ENCODE measurements at places on chromosomes 4 and X.

GRCh38 chr4:1315306-1315705 is 25.6 kb downstream of the MAEA start:
- peak; percentile 70 for DNase-seq

DNA sequence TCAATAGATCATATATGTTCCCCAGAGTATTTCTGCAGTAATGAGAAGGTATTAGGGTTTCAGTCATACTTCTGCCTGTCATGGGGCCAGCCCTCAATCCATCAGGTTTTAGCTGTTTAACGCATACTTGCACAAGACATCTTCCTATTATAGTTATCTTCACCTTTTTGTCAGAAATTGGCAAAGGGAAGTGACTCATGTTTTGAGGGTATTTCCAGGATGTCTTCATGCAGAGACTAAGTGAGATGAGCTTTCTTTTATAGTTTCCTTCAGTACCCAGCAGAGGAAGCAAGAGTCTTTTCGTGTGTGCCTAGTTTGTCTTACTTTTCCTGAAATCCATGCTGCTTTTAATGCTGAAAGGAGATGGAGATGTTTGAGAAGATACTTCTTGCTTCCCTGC is 9.5 kb downstream of the CSTF2 start:
- no peak for DNase-seq

GRCh38 chrX:45527834-45528233 is 327.2 kb upstream of the DIPK2B start:
- DNase-seq: no peak

- DNase-seq: no peak
Observed at GRCh38 chrX:77528034-77528433, 80.8 kb downstream of the FGF16 start.

GRCh38 chr4:43047058-43047457 is 154.5 kb downstream of the GRXCR1 start:
- no peak for DNase-seq

DNA sequence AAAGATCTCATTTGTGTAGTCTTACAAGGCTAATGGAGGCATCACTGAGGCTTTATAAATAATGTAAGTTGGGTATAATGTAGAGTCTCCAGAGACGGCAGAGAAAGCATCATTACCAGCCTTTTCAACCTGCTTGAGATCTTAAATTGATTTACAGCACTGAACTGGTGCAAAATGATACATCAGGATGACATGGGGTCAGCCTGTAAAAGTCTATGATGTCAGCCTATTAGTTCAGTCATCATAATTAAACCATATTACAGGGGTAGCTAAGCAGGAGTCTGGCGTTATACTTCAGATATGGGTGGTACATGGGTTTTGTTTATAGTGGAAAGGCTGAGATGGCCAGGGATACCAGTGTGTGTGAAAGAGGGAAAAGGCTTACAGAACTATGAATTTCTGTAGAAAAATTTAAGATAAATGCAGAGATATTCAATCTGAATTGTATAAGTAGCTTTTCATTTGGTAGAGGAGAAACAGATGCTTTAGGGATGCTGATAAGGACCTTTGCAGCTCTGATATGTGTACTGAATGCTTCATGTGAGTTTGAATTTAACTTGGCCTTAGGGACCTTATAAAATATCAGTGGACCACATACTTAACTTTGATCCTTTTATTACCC is 2.7 kb downstream of the SMAD1 start:
- no peak for DNase-seq

GRCh38 chr4:24664956-24665355 is 80.6 kb upstream of the DHX15 start:
- DNase-seq: peak; percentile 34

GRCh38 chr4:76802236-76803021 is 95.5 kb downstream of the SOWAHB start:
- DNase-seq: no peak

DNA sequence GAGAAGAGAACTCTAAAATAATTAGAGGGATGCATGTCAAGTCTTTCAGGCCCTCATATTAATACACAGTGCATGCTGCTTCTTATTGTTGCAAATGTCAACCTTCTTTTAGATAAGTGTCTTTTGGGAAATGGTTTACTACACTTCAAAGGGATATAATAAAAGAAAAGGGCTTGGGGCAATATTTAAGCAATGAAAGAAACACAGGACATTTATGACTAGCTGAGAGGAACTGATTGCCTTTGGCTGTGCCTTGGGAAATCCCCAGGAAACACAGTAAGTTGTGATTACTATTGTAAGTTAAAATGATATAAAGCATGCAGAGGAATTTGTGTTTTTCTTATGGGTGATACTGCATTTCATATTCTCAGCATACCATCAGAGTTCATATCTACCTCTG is 1036.2 kb upstream of the GRID2 start:
- no peak for DNase-seq

DNA sequence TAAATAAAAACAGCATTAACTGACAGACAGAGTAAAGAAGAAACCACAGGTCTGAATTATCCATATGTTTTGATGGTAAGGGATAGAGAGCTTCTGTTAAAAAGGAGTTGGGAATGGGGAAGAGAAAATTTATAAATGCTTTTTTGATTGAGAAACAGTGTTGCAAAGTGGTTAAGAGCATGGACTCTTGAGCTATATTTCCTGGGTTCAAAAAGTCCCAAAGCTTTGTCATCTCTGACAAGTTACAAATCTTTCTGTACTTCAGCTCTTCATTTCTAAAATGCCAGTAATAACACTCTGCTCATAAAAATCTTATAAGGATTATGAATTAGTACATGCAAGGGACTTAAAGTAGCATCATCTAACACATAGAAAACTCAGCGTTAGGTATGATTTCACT is 62.2 kb downstream of the N4BP2 start:
- no peak for DNase-seq

DNA sequence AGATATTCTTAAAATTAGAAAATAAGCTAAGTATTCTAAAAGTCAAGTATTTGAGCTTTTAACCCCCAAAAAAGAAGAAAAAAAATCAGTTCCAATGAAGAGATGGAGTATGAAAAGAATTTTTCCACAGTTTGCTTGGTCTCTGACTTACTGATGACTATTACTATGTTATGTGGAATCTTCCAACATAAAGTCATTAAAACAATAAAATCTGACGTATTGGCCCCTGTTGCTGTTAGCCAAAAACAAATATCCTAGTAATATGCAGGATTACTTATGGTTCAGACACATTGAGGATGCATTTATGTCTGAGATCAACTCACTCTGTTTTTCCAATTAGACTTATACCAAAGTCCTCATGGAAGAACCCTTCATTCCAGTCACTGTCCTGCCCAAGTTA is 517.2 kb upstream of the ADGRL3 start:
- no peak for DNase-seq

DNA sequence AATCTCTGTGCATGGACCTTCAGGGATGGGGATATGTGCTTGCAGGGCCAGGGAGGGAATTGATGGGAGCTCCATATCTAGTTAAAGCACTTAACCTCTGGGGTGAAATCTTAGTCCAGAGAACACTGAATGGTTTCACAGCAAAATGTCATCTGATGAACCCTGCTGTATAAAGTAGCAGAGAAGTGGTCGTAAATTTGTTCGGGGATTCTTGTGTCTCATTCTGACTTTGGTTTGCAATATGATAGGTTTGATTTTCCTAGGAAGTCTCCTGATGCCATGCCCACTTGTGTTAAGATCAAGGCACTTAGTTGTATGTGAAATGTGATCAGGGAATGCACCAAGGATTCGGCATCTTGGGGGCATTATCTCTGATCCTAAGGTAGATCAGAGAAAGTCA is 96.9 kb downstream of the NHS start:
- DNase-seq: no peak

- no peak for DNase-seq
Observed at GRCh38 chrX:40968180-40968579, 117.1 kb upstream of the USP9X start.

GRCh38 chr4:102430461-102430910 is 70.7 kb upstream of the NFKB1 start:
- DNase-seq: no peak

DNA sequence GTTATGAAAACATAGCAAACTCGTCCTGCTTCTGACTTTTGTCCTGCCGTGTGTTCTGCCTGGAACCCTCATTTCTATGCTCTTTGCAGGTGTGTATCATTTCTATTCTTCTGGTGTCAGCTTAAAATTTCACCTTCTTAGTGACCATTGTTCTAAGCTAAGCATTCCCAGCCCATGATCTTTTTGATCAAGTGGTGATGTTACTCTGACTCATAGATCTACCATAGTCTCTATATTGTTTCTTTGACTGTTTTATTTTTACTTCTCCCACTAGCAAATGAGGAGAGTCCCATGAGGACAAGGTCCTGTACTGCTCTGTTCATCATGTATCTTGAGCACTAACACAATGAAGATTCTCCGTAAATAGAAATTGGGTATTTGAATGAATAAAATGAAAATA is 14.1 kb upstream of the CXCL6 start:
- DNase-seq: no peak

DNA sequence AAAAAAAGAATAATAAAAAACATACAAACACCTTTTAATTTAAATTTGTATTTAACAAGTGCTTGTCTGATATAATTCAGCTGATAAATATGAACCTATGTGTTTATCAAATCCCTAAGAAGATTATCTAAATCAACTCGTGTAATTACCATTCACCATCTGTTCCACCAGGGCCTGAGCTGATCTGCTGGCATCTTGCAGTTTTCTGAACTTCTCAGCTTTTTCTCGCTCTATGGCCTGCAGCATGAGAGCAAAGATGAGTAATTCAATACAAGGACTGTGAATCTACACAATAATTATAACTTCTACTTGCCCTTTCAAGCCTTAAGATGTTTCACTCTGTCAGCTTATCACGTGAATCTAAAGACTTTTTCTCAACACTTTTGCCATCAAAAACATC is 709.7 kb downstream of the DMD start:
- no peak for DNase-seq

DNA sequence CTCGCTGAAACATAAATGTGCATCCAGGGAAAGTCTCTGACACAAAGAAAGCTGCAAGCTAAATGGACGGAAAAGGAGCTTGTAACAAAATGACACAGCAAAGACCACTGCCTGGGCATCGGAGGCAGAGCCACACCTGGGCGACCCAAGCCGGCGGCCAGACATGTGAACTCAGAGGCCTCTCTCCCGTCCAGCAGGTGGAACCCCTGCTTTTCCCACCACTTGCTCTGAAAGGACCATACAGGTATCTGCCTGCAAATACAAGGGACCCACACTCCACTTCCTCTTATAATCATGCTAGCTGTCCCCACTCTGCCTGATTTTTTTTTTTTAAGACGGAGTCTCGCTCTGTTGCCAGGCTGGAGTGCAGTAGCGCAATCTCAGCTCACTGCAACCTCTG is 12.0 kb downstream of the CPLX1 start:
- DNase-seq: no peak

GRCh38 chr4:184958923-184959210 is 59.4 kb upstream of the HELT start:
- DNase-seq: no peak

DNA sequence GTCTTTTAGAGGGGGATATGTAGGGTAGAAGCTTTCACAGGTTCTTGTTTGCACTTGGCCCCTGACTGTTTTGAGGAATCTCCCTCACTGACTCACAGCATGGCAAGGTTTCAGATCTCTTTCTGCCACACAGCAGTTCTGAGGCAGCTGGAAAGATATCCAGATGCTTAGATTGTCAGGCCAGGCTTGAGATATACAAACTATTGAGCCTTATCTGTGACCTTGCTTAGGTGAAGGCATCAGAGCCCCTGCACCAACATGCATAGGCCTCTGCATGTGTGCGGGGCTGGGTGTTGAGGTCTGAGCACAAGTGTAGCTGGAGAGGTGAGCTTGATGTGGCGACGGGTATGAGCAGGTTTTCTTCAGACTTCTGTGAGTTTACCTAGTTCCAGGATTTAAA is 80.9 kb upstream of the MSANTD1 start:
- DNase-seq: no peak
